ENCODE measurements at places on chromosomes 5 and 9.

DNA sequence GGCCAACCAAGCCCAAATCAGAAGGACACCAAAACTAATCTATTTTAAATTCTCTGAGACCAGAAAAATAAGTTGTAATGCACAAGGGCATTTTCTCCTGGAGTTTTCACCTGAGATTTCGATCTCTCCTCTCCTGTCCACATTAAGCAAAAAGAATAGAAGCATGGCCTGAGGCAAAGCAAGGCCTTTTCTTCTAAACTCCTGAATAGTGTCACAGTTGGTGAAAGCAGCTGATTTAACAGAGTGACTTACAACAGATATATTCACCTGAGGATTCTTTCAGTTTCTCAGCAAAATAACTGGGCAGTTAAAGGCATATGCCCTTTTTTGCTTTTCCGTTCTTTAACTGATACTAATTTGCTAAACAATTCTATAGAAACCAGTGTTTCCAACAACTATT lies 547.7 kb downstream of the EFNA5 start:
- DNase-seq = no peak

- peak; percentile 85 for DNase-seq
These were observed 55.6 kb downstream of the ARHGEF37 start for GRCh38 chr5:149636861-149637246.

DNA sequence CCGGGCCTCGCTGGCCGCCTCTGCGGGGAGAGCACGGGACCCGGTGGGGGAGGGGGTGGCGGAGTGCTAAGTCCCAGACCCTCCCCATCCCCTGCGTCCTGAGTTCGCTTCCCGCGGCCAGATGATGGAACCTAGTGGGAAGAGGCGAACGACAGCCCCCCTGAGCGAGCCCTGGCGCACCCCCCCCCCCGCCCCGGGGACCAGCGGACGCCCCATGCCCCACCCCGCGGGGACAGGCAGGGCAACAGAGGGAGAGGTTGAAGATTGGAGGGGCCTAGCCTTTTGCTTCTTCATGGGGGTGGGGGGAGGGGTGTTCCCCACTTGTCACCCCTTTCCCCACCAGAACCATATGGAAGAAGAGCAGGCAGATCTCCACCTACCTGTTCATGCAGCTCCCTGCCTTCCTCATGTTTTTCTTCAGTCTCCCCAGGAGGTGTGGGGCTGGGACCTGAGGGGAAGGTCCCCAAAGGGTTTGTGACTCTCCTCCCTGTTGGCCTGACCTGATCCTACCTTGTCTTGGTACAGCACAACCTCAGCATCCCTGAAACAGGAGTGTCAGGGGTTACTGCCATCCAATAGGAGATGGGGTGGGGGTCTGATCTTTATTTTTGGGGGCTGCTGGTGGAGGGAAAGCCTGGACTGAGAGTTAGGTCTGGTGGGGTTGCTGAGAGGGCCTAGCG lies 485 bp downstream of the FAM53C start:
- no peak for DNase-seq

DNA sequence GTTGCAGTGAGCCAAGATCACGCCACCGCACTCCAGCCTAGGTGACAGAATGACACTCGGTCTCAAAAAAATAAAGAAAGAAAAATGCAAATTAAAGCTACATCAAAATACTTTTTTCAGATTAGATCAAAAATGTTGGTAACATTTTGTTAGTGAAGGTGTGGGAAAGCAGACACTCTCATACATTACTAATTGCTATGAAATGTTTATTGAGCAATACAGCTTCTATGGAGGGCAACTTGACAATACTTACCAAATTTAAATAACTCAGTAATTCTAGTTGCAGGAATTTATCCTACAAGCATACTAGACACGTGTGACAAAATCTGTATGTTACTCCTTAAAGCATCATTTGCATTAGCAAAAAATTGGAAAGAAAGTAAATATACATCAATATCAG lies 4.1 kb downstream of the TRIM23 start:
- DNase-seq = no peak

DNA sequence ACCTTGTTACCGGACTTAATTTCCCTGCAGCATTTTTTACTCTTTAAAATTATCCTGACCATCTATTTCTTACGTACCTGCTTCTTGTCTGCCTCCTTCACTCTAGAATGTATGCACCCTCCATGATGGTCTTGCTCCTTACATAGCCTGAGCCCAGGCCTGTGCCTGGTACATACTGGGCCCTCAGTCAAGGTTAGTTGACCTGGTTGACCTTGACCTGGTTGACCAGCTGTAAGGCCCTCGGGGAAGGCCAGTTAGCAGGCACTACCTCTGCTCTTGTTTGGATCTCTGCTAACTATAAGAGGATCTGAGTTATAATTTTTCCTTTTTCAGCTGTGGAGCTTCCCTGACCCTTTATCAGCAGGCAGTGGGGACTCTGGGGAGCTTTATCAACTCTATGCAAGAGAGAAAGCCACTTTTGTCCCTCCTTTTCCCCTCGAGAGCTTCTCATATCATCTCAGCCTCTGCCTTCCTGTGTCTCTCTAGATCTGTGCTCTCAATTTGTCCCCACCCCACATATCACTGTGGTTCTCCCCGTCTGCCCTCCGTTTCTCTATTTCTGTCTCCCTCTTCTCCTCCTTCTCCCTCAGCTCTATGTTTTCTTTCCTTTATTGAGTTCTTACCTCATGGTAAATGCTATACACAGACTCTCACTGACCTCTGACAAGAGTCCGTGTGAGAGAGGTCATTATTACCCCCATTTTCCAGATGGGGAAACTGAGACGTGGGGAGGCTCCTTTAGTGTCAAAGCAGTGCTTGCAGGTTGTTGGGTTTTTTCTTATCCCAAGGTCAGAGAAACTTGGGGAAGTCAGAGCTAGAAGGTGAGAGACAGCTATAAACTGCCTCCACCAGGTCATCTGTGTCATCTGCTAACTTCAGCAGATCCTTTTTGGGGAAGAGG lies 28.6 kb downstream of the SPRY4 start:
- no peak for DNase-seq

- DNase-seq = no peak
These were observed 14.0 kb downstream of the FBXW2 start for GRCh38 chr9:120779227-120779626.

- DNase-seq = no peak
These were observed 29.4 kb downstream of the NANS start for GRCh38 chr9:98085944-98086343.

- DNase-seq = no peak
These were observed 28.4 kb downstream of the PAPPA start for GRCh38 chr9:116181853-116182610.

DNA sequence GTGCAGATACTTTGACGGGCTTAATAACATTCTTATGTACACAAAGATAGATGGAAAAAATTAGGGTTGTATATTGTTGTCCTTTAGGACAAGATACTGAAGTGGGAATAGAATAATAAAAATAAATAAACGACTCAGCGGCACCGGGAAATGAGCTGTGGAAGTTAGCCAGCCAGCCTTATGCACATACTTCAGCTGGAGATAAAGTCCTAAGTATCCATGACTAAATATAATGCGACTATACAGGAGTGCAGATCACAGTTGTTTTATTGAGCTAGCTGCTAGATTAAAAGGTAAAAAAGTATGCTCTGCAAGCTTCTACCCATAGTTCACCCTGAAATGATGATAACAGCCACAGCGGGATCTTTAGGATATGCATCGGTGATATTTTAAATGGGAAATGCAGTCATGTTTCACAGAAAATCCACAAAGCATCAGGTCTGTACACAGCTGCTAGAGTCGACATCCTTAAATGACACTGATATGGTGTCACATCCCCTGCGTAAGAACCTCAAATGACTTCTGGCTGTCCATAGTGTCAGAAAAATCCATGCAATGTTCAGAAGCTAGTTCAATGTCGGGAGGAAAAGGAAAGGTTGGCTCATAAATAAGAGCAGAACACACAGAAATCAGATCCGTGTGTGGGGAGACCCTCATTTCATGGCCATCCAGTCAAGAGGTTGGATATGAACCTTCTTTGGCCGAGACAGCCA lies 392.8 kb upstream of the DAP start:
- no peak for DNase-seq

DNA sequence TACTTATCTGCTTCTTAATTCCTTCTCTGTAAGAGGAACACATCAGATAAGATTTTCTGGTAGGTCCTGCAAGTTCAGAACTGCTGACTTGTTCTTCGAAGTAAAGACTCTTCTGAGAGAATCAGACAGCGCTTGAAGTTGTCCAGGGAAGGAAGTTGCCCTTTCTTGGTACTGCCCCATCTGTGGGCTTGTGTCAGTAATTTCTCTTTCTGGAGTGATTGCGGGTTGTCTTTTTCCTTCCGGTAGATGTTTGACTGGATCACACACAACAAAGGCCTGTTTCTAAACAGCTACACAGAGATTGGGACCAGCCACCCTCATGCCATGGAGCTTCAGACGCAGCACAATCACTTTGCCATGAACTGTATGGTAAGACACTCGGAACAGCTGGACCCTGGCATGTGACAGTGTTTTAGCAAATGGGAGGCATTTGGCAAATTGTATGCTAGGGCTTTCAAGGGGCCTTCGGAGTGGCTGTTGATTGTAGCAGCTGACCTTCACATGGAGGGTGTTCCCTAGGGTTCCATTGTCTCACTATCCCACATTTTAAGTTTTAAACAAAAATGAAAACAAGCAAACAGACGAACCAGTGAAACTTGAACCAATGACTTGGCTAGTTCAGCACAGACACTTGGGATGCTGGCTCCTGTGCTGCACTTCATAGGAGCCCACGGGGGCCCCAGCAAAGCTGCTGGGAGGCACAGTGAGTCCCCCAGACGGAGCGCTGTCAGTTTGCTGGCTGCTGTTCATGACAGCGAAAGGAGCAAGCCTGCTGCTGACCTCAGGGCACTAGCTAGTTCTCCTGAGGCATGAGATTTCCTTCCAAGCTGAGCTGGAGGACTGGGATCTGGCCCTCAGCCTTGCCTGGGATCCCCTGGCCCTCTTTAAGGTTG lies 149.9 kb downstream of the TRIO start:
- no peak for DNase-seq

GRCh38 chr5:56566374-56567249 lies 248.7 kb upstream of the MAP3K1 start:
- no peak for DNase-seq

DNA sequence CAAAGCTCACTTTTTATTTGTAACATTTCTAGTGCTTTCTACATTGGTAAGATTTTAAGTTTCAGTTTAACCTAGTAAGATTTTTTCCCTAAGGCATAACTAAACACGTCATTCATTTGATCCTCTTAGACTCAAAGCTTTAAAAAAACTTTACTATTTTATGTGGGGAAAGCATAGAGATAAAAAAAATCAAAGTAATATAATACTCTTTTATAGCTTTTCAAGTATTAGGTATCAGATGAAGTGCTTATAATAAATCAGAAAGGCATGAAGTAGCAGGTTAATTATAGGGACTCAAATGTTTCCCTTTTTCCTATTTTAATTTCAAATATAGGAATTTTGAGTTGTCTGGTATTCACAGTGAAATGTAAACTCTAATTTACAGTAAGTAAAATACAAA lies 68.0 kb upstream of the POU5F2 start:
- no peak for DNase-seq

All from left hindlimb (tissue), 1 donor.